Stimulated activated CD8-positive, alpha-beta memory T cell treated with anti-CD3 and anti-CD28 coated beads, Interleukin-12 subunit alpha, Interleukin-12 subunit beta, amount 100 ng/mL, for 4 hours (primary cell): ENCODE measurements at places on chromosomes 1 and 21.

GRCh38 chr1:187409341-187409740 lies 580.6 kb downstream of the PLA2G4A start:
- DNase-seq: no peak

DNA sequence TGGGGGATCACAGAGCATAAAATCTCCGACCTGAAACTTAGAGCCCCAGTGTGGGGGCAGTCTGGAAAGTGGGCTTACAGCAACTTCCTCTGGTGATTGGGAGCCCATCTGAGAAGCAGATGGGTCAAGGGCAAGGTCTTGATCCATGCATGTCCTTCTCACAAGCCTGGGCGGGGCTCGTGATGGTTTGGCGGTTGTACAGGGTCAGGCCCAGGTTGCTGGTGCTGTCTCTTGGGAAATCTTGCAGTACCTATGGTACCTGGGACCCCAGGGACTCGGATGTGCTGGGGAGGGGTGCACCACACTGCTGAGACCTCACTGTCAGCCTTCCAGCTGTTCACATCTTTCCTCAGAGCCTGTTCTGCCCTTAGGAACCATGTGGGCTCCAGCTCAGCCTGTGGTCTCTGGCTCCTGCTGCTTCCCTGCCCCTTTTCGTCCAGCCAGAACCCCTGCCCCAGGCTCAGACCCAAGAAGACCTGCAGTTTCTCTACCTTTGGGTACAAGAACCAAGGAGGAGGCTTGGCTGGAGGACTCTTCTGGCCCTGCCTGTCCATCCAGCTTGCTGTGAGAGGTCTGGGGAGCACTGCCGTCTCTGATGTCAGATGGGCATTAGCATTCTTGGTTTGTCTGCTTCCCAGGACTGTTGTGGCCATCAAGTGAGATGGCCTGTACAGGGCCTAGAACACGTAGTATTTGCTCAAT lies 24.5 kb downstream of the WNT4 start:
- no peak for DNase-seq

DNA sequence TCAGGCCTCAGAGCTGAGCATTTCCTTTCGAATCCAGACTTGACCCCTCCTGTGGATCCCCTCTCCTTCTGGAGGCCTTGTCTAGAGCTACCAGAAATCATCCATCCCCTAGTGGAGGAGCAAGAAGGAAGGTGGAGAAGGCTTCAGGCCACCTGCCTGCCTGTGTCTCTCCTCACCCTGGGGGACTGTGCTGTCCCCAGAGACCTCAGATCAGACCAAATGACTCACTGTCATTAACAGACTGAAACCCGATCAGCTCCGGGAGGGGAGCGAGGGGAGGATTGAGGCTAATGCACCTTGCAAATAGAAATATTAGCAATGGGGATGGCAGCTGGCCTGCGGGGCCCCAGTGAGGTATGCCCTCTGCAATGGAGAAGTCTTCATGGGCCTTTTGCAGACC lies 2.1 kb downstream of the MYBPH start:
- DNase-seq: no peak

GRCh38 chr21:35096959-35097358 lies 47.9 kb upstream of the RUNX1 start:
- no peak for DNase-seq

DNA sequence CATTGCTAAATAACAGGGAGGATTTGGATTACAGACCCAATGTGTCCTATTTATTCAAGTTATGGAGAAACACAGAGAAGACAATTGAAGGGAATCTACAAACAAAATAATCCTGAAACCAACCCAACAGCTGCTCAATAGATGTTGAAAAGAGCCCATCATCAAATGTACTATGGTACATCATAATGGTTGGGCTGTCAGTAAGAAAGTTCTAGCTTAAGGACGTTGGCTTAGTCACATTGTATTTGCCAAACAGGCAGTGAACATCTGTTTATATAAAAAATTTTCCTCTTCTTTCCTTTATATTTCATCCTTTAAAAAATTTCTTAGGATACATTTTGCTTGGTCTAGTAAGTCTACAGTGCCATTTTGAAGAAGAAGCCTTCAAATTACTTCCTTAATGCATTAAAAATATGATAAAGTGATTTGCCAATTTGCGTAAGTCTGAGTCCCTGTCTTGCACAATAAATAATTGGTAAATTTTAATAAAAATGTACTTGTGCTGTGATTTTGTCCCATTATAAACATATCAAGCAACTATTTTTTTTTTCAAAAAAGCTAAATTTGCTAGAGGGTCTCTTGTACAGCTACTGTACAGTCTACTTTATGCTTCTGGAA lies 14.4 kb downstream of the MAP3K7CL start:
- no peak for DNase-seq

DNA sequence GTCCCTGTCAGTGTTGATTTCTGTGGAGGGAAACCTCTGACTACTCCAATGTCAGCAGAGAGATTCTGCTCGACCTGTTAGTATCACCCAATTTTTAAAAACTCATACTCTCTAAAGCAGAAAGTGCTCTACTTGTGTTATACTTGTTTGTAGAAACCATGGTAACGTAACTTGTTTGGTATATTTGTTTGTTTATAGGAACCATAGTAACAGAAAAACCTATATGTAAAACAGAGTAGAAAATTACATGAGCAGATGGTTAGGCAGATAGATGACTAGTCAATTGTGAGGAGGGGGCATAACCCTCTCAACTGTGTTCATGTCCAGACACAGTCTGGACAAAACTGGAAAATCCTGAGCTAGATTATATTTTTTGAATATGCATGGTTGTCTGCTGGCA lies 6.7 kb downstream of the TRIM45 start:
- DNase-seq: no peak

DNA sequence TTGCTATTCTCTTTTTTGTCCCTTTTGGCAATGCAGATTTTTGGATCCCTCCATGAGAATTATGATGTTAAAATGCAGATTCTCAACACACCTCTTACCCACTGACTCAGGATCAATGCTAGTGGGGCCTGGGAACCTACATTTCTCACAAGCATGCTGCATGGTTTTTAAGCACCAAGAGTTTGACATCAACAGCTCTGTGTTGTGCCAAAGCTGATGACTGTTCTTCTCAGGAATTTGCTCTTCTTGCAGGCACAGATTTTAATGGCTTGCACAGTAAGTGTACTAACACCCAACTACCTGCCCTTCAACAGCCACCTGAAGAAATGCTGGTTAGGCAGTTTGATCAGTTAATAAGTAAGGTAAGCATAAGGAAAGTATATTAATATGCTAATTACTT lies 468.7 kb downstream of the PTBP2 start:
- no peak for DNase-seq
